Cardiac septum (tissue), 1 donor: ENCODE measurements at places on chromosomes 12 and 14.
A peak's percentile ranks its signal among the peaks of the same experiment; 100 is the strongest.

DNA sequence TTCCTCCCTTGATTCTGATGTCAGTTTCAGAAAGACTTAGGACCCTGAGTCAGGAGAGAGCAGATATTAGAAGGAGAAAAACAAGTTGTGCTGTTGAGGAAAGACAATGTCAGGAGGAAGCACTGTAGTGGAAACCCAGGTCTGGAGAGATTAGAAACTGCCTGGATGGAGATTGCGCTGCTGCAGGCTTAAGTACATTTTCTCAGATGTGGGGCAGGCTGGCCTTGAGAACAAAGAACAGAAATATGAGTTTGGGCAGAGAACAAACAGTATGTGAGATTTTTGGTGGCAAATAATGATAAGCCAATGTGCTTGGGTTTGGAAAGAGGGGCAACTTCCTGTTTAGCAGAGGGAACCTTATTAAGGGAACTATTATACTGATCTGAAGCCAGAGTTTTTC lies 74.3 kb upstream of the PRMT8 start:
- DNase-seq: no peak

DNA sequence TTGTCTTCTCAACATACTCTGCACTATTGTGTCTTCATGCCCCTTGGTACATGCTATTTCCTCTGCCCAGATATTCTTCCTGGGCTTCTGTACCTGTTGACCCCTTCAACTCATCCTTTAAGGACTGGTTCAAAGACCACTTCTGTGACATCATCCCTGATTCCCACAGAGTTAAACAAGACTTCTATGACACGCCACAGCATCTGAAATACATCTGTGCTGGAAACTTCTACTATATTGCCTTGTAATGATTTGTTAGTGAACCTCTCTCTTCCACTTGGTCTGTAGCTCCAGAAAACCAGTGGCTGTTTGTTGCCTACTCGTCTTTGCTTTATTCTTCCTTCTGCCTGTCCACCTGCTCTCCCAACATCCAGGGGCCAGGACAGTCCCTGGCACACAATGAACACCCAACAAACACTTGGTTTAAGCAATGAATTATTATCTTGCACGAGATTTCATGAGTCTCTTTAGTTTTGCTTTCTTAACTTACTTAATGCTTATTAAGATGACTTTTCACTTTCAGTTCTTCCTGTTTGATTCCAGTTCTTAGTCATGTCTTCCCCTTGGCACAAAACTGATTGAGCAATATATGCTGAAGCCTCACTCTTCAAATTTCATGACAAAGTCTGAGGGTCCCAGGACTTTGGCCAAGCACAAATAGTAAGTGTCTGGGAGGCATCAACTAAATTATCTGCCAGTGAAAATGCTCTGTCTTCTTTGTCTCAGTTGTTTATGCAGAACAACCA lies 485.9 kb downstream of the APAF1 start:
- no peak for DNase-seq

DNA sequence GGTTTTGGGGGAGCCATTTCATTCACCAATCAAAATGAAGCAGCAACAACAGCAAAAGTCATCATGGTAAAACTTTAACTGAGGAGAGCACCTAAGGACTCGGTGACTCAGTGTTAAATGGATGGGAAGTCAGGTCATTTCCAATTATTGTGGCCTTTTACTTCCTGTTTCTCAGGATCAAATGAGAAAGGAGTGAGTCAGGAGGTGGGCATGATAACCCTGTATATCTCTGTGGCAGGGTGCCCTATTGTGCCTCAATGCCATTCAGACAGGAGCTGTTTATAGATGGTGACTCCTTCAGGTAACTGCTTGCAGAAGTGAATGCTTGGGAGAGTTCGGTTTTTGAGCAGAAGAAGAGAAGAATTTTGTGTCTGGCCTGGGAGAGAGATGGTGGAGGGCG lies 135.5 kb upstream of the CPM start:
- no peak for DNase-seq

- no peak for DNase-seq
These were observed 168.2 kb downstream of the ACSS3 start for GRCh38 chr12:81245907-81246570.

GRCh38 chr12:43436597-43436996 lies 115.4 kb downstream of the ADAMTS20 start:
- no peak for DNase-seq

DNA sequence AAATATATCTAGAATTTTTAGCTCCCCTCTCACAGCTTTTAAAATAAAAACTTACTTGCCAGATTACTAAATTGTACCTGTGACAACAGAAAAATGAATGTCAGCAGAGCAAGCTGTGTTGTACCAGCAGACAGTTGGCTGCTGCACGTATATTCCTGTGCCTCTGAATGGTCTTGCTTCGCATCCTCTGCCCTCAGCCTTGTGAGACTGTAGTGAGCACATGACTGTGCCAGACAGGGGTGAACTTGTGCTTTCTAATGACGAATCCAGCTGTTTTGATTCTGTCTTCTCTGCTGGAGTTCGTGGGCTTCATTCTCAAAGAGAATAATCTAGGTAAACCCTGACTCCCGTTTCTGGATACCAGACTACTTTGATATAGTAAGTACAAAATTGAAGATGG lies 58.3 kb upstream of the FRMD6 start:
- no peak for DNase-seq

DNA sequence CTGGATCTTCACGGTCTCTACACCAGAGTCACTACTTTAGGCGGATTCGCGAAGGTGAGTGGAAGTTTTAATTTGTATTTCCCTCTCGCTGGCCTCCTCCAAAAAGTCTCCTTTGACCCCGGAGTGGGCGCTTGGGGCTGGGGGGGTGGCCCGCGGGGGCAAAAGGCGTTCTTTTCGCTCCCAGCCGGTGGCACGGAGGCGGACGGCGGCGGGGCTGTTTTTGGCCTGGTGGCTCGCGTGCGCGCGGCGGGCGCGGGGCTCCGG lies 510 bp downstream of the ARID2 start:
- no peak for DNase-seq

- no peak for DNase-seq
These were observed 190.1 kb upstream of the FOXG1 start for GRCh38 chr14:28576523-28576922.

GRCh38 chr12:462936-463705 lies 3.4 kb downstream of the B4GALNT3 start:
- DNase-seq: no peak

DNA sequence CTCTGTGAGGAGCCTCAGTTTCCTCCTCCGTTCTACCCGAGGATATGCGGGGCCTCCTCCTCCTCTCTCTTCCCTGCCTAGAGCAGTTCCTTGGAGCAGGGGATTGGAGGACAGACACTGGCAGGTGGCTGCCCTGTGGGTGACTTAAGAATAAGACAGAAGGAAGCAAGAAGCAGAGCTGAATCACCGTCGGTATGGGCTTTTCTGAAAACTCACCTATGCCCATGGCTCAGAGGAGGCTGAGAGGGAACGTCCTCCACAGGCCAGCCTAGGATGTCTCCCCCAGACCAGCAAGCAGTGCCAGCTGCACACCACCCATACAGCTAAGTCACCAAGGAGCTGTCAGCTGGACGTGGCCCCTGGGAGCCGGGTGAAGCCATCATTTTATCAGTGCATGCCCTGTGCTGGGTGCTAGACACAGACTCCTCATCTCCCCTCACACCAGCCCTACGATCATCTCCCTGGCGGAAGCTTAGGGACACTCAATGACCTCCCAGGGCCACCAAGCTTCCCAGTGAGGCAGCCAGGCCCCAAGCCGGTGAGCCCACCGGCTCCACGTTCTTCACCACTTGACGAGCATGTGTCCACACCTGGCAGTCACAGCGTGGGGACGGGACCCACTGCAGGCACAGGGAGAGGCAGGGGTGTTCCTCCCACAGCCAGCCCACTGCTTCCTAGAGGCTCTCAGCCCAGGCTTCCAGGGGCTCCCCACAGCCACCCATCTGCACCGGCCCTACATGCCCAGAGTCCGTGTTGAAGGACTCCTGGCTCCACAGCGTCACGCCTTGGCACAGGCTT lies 21.4 kb downstream of the ITPK1 start:
- DNase-seq: no peak

- DNase-seq: no peak
These were observed 84.4 kb upstream of the HIF1A start for GRCh38 chr14:61610900-61611299.

- no peak for DNase-seq
These were observed 58.9 kb downstream of the DAD1 start for GRCh38 chr14:22530127-22530526.

DNA sequence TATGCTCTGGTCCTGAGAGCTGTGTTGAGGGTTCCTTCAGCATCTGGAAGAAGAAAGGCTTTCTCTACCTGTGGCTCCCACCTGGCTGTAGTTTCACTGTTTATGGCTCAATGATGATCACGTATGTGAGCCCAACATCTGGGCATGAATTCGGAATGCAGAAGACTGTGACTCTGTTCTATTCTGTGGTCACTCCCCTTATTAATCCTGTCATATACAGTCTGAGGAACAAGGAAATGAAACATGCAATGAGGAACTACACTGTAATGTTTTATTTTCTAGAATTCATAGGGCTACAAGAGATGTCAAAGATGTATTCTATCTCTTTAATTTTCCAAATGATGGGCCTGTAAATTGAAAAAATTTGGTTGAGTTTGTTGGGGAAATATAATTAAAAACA lies 10.8 kb upstream of the OR11G2 start:
- DNase-seq: no peak

DNA sequence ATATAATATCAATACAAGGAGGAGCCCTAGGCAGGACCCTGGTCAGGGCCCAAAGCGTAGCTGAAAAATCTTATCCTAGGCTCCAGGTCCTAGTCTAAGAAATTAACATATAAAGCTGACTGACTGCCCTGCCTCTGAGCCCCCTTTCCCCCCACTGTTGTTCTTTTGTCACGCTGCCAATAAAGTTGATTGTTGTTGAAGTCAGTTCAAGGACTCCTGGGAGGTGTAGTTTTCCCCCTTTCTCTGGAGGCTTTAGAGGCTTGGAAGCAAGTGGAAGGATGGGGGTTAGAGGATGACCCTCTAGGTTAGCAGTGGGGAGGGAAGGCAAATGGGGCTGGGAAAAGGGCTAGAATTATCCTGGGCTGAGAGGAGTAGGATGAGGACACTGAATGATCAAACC lies 3.2 kb downstream of the PPP1R1A start:
- DNase-seq: no peak

GRCh38 chr14:34302654-34303053 lies 159.4 kb downstream of the SPTSSA start:
- no peak for DNase-seq

DNA sequence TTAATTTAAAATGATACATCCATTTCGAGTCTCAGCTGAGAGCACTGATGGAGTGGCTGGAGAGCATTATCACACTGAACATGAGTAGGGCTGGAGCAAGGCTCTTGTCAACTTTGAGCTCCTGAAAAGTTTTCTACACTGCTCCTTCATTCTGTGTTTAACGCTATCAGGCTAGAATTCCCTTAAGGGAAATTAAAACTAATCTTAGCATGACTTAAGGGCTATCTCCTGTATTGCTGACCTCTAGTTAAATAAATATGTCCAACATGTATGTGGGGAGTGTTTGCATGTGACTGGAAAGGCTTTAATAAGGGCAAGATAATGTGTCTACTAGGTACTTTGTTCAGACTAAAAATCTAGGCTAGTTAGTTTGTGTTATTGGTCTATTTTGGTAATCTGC lies 116.7 kb upstream of the CAND1 start:
- DNase-seq: no peak

GRCh38 chr12:22304341-22304740 lies 30.2 kb downstream of the ST8SIA1 start:
- DNase-seq: no peak

- DNase-seq: no peak
These were observed 322.8 kb downstream of the RGS6 start for GRCh38 chr14:72254937-72255472.

- DNase-seq: peak; percentile 22
These were observed 1.5 kb upstream of the WNT10B start for GRCh38 chr12:48972952-48973483.

- DNase-seq: no peak
These were observed 973.3 kb downstream of the BCL11B start for GRCh38 chr14:98298481-98299244.

DNA sequence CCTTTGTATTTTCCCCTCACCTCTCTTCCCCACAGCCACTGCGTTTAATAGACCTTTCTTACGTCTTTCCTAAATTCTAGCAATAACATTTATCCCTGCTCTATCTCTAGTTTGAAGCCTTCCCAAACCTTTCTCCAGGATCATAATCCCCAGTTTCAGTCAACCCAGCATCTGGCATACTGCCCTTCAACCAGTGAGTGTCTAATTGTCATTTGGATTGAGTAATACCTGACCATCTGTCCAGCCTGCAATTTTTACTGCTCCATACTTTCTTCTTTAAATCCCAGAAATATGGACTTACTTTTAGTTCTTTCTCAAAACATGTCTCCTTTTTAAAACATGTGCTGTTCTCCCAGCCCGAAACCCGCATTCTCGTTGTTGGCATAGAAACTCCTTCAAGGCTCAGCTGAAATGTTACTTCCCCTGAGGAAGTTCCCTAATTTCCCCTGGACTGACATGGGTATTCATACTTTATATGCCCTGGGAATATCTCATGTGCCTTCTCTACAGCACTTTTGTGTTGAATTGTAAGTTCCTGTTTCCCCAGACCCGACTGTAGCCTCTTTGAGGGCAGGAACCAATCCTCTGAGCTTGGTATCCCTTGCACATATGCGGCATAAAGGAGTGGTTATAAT lies 65.1 kb upstream of the ETV6 start:
- no peak for DNase-seq

DNA sequence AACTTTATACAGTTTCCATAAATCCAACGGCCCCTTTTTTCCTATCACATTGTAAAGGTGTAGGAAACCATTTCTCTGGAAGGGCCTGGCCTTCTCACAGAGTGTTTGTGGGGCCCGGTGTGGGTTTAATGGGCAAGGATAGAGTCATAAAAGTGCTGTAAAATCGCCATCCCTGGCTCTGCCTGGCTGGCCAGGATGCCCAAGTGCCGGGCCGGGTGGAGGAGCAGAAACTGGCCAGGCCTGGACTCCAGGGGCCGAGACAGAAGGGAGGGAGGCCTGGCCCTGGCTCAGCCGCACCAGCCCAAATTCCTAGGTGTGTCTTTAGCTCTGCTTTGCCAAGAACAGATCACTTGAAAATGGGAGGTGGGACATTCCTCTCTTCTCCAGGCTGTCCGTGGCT lies 77.1 kb upstream of the DICER1 start:
- no peak for DNase-seq

DNA sequence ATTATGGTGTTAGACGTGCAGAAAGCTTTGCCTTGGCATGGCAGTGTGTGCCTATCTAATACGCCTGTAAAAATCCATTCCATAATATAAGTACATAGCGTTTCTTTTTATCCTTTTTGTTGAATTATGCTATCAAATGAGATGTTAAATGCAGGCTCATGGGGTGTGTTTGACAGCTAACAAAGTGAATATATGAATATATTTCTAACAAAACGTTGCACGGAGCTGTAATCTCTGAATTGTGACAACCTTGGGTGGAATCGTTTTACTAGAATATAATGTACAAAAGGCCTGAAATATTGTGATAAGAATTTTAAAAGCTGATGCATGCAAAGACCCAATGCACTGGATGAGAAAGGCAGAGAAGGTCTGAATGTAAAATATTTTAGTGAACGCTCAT lies 763.7 kb upstream of the TMEM132C start:
- DNase-seq: no peak

GRCh38 chr12:123948401-123948795 lies 24.2 kb downstream of the CCDC92 start:
- no peak for DNase-seq
